Stimulated activated CD4-positive, alpha-beta T cell treated with anti-CD3 and anti-CD28 coated beads, TNF-alpha, amount 100 ng/mL, for 24 hours (primary cell): ENCODE measurements at places on chromosomes 5 and 9.

DNA sequence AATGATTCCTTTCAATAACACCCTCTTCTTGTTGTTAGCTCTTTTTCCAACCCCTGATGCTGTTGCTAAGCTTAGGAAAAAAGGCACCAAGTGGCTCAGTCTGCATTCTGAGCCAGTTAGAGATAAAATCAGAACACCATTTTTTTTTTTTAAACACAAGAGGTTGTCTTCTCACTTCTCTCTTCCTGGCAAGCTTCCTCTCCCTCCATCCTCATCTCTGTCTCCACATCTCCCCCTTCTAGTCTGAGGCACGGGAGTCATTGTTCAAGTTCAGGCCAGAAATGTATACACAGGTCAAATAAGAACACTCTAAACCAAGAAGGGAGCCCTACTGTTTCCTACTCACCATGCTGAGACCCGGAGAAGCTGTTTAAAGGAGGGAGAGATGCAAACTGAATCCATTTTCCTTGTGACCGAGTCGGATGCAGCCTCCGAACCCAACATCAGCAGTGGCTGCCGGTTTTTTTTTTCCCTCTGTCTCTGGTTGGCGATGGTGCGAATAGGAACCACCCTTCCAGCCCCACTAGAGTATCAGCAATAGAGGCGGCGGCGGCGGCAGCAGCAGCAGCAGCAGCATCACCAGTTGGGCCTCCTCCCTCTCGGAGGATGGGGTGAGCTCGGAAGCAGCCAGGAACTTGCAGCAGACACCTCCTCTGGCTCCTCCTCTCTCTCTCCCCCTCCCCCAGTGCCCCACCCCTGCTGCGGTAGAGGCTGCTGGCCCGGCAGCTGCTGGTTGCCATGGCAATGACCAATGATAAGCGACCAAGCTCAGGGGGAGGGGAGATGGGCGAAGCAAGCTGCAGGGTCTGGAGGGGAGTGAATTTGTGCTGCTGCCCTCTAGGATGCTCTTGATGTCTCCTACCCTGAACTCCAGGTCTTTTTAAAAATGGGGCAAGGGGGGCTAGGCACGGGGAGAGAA, at the start of gene JAKMIP2:
JAKMIP2 (minus strand) TSS at position 619 of the 919 bp plus-strand sequence. CDS start 110,922 bp downstream, outside the sequence.
- DNase-seq: peak; percentile 58

GRCh38 chr9:37550781-37551180, 25.4 kb downstream of the FBXO10 start:
- no peak for DNase-seq

- no peak for DNase-seq
Observed at GRCh38 chr5:9340085-9340484, 205.8 kb downstream of the SEMA5A start.

DNA sequence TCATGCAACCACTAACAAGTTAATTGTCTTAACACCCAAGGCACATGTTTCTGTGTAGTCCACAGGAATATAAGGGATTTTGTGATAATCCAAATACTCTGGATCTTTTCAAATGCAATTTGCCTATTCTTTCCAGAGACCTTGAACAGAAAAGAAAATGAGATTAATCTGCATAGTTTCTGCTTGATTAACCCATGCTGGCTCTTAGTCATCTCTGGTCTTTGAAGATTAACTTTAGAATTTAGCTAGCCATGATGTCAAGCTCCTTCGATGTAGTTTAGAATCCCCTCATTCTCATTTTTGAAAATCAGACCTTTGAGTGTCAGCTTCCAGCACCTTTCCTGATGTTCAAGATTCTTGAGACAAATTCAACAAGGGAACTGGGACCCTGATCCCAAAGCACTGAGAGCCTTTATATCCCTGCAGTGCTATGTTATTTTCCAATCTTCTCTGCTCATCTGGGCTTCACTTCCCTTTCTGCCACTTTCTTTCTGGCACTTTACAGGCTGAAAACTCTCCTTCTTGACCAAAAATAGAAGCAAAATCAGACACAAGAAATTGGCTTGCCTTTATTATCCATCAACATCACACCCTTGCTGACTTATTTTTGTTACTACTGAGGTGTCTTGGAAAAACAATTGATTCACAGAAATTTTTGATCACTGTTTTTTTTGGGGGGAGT, 155.5 kb downstream of the PALM2AKAP2 start:
- no peak for DNase-seq

GRCh38 chr9:117454711-117455110, 39.9 kb upstream of the ASTN2 start:
- no peak for DNase-seq
